ENCODE measurements at places on chromosomes 2 and 18. TPM values are rescaled to one million over a fixed set of nuclear protein-coding genes. Genes with fewer than 3 reads are reported as not detected.

The PDE1A gene
- total RNA-seq, result 11.2 TPM

The TTC31 gene
- 31.2 TPM for total RNA-seq

The LOXL3 gene
- 12.9 TPM for total RNA-seq

The UGT1A3 gene
- total RNA-seq, result not detected

The SLC4A3 gene
- 5.7 TPM for total RNA-seq

The C1GALT1C1L gene
- total RNA-seq, result 0.86 TPM

The NUP35 gene
- 11.2 TPM for total RNA-seq

The SNRPD1 gene
- total RNA-seq, result 9.4 TPM

The PLCD4 gene
- 0.35 TPM for total RNA-seq

The SLC35F6 gene
- 44.8 TPM for total RNA-seq

The SNORC gene
- total RNA-seq, result 0.18 TPM

The KYNU gene
- total RNA-seq, result 4.3 TPM

The GLI2 gene
- 4.9 TPM for total RNA-seq

The CRYBA2 gene
- not detected for total RNA-seq

The GCKR gene
- total RNA-seq, result not detected

The SMAD7 gene
- total RNA-seq, result 2.7 TPM

The SLC11A1 gene
- 0.29 TPM for total RNA-seq

The PROKR1 gene
- total RNA-seq, result not detected

The GAL3ST2 gene
- not detected for total RNA-seq

The OTOS gene
- not detected for total RNA-seq

The RIF1 gene
- 12.8 TPM for total RNA-seq

The XDH gene
- total RNA-seq, result 0.29 TPM

The OBSL1 gene
- 52.1 TPM for total RNA-seq

The FAM124B gene
- total RNA-seq, result not detected

The GPR55 gene
- total RNA-seq, result not detected

The CCDC93 gene
- 7.6 TPM for total RNA-seq

The UGT1A5 gene
- total RNA-seq, result not detected

The MC4R gene
- not detected for total RNA-seq

The DSC3 gene
- total RNA-seq, result 0.58 TPM

The HK2 gene
- total RNA-seq, result 1.2 TPM

The AKAIN1 gene
- total RNA-seq, result not detected

The ADGRF3 gene
- under 0.01 TPM for total RNA-seq

The TYMS gene
- 45.4 TPM for total RNA-seq

The COL6A3 gene
- total RNA-seq, result 1,153 TPM

The RESP18 gene
- total RNA-seq, result not detected

The KLHL30 gene
- total RNA-seq, result not detected

The FBXO36 gene
- 3.7 TPM for total RNA-seq

The LAMA3 gene
- total RNA-seq, result 2.0 TPM

Measured in myometrial cell (primary cell).